ENCODE measurements at places on chromosomes 4 and X.

- no peak for DNase-seq
These were observed 711.3 kb upstream of the AMOT start for GRCh38 chrX:113551919-113552318.

GRCh38 chrX:118884552-118885138, 61.0 kb downstream of the ZCCHC12 start:
- DNase-seq: no peak

DNA sequence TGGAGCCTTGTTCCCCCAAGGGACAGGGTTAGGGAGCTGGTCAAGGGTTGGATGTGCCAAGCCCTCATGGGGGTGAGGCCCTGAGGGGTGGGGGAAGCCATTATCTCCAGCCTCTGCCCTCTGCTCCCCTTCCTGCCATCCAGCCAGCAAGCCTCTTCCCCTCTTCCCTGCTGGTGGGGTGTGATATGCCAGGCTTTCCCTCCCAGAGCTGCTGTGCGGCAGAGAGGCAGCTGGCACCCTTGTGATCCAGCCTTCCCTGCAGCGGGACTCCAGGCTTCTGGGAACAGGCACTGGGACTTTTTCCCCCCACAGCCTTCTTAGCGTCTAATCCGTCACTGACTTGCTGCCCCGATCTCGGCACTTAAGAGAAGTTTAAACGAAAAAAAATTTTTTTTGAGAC, 6.3 kb downstream of the SSR4 start:
- no peak for DNase-seq

DNA sequence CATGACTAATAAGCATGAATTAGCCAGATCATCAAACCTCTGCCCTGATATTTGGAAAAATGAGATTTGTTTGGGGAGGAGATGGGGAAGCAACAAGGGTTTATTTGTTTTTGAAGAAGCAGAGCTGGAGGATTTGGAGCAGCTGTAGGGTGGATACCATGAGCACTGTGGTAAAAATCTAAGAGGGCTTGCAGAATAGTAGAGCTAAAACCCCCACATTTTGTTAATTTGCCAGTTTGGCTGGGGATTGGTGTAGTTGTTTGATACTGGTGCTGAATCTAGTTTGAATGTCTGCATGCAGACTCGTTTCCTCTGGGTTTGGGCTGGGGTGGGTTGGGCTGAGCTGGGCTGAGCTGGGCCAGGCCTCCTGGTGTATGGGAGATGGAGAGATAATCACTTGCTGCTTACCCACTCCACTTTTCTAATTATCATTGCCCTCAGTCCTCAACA, 43.7 kb downstream of the SMAD1 start:
- DNase-seq: no peak

- DNase-seq: no peak
These were observed 205.9 kb downstream of the STIM2 start for GRCh38 chr4:27066591-27066990.

- no peak for DNase-seq
These were observed 45.1 kb upstream of the AADAT start for GRCh38 chr4:170134821-170135220.

GRCh38 chrX:27968352-27968751, 12.9 kb downstream of the DCAF8L1 start:
- DNase-seq: peak; percentile 1

GRCh38 chr4:139245590-139245989, 34.4 kb downstream of the MGARP start:
- no peak for DNase-seq

DNA sequence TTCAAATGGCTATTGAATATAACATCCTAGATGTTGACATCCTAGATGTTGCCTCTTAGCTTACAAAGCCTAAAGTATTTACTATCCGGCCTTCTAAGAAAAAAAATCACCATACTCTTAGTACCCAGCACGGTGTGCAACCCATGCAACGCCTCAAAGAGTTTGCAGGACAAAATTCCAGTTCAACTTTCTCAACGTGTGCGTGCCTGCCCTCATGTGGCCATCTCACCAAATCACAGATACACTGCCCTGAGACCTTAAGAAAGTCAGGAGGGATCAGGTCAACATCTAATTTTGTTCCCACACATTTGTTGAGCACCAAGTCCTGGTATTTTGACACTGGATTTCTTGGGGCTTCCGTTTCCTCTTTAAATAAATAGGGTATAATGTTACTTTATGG, 68.3 kb downstream of the CRMP1 start:
- DNase-seq: peak; percentile 5

- no peak for DNase-seq
These were observed 40.4 kb downstream of the MAP7D3 start for GRCh38 chrX:136210806-136211205.

- peak; percentile 6 for DNase-seq
These were observed 26.6 kb upstream of the MAN2B2 start for GRCh38 chr4:6548201-6548881.

GRCh38 chr4:145043306-145043705, 54.7 kb downstream of the ANAPC10 start:
- no peak for DNase-seq

DNA sequence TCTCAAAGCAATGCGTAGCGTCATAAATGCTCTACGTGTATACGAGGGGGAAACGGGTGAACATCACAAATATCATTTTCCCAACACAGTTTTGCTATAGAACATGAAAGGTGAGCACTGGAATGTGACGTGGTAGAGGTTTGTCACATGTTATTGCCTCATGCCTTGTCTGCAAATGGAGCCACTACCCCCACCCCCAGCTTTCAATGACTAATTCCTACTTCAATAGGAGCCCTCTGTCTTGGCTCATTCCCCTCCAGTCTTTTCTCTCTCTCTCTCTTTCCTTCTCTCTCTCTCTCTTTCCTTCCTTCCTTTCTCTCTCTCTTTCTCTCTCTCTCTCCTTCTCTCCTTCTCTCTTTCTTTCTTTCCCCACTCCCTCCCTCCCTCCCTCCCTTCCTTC, 127.0 kb downstream of the STOX2 start:
- DNase-seq: no peak

DNA sequence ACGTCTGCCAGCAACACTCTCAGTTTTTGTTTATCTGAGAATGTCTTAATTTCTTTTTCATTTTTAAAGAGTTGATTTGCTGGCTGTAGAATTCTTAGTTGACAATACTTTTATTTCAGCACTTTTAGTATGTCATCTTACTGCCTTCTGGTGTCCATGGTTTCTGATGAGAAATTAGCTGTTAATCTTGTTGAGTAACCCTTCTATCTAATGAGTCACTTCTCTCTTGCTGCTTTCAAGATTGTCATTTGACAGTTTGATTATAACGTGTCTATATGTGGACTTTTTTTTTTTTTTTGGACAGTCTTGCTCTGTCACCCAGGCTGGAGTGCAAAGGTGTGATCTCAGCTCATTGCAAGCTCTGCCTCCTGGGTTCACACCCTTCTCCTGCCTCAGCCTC, 24.0 kb upstream of the TMEM255A start:
- DNase-seq: no peak

- no peak for DNase-seq
These were observed 100.6 kb downstream of the GC start for GRCh38 chr4:71683309-71683708.

- DNase-seq: no peak
These were observed 129.5 kb downstream of the LARP7 start for GRCh38 chr4:112766422-112766821.

GRCh38 chr4:13168326-13168725, 315.8 kb downstream of the RAB28 start:
- no peak for DNase-seq

- DNase-seq: no peak
These were observed 21.7 kb downstream of the F8 start for GRCh38 chrX:155000841-155001240.

GRCh38 chr4:7172946-7173345, 19.4 kb upstream of the SORCS2 start:
- no peak for DNase-seq

DNA sequence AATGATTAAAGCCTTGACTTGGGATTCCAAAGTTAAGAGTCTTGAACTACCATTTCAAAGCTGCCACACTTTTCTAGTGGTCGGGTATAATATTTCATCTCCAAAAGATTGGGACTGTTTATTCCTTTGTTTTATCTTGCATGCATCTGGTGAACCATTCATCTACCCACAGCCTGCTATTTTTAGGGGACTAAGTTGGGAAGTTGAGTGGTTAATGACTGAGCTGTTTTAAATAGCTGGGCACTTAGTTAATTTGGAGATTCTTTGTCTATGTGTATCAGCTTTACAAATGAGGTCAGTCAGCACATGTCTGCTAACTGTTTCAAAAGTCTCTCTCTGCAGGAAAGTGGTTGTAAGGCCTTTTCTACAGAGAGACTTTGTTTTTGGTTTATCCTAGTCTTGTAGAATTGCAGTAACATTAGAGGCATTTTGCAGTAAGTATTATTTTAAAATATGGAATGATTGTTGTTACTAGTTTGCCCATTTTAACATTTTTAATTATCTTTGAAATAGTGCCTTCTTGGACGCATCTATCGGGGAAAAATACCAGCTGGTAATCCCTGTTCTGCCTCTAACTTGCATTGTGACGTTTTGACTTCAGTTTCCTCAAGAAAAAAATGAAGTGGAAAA, 8.2 kb downstream of the BMP2K start:
- DNase-seq: no peak

- peak; percentile 20 for DNase-seq
These were observed 62.1 kb upstream of the EXOC1L start for GRCh38 chr4:55757356-55757952.

DNA sequence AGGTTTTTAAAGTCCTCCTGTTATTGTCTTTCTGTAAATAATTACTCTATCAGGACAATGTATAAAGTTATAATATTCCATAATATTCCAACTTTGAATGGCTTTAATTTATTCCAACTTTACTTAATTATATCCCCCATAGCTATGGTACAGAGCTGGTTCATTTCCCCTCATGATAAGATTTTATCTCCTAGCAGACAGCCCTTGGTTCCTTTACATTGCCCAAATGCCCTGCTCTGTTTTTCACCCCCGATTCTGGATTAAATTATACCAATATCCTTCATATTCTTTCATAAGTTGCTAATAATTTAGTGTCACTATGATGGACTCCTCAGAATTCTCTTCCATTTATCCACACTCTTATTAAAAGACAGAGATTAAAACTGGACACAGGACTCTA, 340.5 kb downstream of the MAPK10 start:
- DNase-seq: no peak

DNA sequence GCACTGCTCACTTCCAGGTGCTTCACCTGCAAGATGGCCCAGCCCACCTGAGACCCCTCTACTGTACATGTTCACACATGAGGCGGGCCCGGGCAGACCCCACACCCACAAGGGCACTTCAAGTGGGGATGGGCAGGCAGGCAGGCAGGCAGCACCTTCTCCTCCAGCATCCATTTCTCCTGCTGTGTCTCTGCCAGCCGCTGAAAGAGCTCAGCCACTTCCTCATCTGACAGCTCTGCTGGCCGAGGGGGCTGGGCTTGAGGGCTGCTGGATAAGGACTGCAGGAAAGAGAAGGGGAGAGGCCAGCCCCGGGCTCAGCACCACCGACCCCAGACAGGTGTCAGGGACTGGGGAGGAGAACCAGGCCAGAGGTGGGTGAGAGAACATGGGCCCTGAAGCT, 4.4 kb upstream of the KCND1 start:
- no peak for DNase-seq

- DNase-seq: no peak
These were observed 147.2 kb downstream of the RPA4 start for GRCh38 chrX:97030947-97031346.

DNA sequence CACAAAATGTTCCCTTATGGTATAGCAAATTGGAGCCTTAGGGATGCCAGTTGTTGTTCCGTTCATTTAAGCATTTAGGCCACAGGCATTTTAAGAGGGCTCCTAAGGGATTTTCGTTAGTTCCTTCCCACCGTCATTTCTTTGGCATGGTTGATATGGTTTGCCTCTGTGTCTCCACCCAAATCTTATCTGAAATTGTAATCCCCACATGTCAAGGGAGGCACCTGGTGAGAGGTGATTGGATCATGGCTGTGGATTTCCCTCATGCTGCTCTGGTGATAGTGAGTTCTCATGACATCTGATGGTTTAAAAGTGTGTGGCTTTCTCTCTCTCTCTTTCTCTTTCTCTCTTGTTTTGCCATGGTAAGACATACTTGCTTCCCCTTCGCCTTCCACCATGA, 104.1 kb downstream of the ASB9 start:
- DNase-seq: no peak

GRCh38 chr4:87387237-87387636, 3.8 kb downstream of the HSD17B11 start:
- no peak for DNase-seq

GRCh38 chrX:48648336-48648751, 35.3 kb upstream of the WAS start:
- DNase-seq: peak; percentile 70

DNA sequence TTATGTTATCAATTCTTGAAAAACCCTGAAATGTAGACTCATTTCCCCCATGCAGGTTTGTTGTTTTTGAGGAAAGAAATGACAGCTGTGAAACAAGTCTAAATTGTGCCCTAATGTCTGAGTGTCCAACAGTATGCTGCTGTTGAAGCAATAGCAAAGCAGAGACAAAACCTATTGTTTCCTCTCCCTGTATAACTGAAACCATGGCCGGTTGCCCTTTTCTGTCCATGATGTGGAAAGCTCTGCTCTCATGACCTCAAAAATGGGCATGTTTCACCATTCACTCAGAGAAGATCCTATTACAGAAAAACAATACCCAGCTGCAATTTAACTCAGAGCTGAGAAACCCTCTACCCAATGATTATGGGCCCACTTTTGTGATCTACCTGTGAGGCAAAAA, 312.6 kb upstream of the FTHL17 start:
- DNase-seq: no peak

DNA sequence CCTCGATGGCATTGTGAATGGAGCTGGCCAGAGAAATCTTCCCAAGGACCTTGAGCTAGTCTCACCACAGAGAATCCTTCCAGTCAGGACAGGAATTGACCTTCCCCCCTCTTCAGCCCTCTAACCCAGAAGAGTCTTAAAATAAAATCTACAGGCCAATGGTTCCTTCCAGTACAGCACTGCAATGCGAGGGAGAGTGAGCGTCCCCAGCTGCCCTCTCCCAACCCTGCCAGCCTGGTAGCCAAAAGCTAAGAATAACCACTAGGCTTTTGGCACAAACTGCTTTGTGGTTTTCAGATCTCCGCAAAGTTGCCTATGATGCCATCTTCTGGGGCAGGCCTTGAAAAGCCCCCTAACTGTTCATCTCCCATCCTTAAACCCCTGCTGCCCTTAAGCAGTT, 175.1 kb downstream of the AR start:
- no peak for DNase-seq

GRCh38 chr4:41485041-41485440, 52.9 kb upstream of the LIMCH1 start:
- DNase-seq: no peak

GRCh38 chr4:171667906-171668305, 145.3 kb upstream of the GALNTL6 start:
- no peak for DNase-seq
